ENCODE measurements at places on chromosomes 2 and 18.

DNA sequence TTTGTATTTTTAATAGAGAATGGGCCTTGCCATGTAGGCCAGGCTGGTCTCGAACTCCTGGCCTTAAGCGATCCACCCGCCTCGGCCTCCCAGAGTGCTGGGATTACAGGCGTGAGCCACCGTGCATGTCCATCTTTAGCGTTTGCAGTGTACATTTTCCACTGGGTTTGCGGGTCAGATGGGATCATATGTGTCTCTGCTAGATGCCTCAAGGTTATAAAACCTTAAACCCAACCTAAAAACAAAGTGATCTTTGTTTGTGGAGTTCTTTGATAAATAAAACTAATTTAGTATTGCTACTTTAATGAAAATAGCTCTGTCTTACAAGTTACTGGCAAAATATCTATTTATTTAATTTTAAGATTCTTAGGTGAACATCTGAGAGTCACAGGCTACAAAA lies 13.1 kb upstream of the ALPG start:
- no peak for DNase-seq

GRCh38 chr18:59954241-59954640 lies 54.4 kb downstream of the PMAIP1 start:
- DNase-seq, result no peak

- DNase-seq, result peak; percentile 53
Observed at GRCh38 chr2:237731663-237732062, 66.9 kb upstream of the RBM44 start.

DNA sequence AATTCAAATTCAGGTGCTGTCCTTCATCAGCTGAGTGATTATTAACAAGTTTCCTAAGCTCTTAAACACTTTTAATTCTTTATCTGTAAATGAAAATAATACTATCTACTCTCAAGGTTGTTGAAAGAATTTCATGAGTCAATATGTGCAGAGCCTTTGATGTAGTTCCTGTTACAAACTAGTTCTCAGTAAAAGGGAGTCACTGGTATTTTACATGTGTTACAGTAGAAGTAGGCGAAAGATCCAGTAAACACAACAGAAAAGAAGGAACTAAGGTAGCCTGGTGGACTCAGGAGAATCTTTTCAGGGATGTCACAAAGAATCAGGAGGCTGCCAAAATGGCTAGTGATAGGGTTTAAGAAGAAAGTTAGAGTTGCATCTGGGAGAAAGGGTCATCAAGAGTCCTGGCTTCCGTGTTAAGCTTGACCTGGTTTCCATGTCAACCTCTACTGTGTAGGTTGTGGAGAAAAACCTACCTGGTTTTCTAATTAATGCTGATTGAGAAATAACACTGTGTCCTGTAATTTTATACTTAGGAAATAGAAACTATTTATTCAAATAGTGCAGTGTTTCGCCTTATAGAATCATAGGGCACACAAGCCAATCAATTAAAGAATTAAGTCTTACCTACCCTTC lies 58.3 kb upstream of the TRIB2 start:
- no peak for DNase-seq

GRCh38 chr2:99600981-99601651 lies 111.3 kb upstream of the REV1 start:
- no peak for DNase-seq

GRCh38 chr2:232929303-232930058 lies 59.4 kb downstream of the SNORC start:
- DNase-seq, result no peak

DNA sequence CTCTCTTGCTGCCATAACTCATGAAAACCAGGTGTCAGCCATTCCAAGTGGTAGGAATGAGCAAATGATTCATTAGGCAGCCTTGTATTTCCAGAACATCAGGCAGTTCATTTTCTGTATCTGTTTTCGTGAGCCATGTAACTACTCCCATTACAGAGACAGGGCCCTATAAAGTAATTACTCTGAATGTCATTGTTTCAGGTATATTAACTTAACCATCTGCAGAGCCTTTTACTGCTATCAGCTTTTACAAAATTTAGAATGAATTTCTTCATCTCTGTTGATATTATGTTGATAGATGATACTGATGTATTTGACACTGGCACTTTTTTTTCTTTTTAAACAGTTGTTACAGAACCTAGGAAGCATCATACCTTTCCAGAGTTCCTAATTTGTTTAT lies 69.9 kb downstream of the MGAT5 start:
- no peak for DNase-seq

DNA sequence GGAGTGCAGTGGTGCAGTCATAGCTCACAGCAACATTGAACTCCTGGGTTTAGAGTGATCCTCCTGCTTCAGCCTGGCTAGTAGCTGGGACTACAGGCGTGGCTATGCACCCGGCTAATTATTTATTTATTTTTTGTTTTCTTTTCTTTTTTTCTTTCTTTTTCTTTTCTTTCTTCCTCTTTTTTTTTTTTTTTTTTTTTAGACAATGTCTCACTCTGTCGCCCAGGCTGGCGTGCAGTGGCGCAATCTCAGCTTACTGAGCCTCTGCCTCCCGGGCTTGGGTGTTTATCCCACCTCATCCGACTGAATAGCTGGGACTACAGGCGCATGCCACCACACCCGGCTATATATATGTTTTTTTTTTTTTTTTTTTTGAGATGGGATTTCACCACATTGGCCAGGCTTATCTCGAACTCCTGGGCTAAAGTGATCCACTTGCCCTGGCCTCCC lies 1.4 kb upstream of the ANXA4 start:
- DNase-seq, result no peak
